Activated CD4-positive, alpha-beta T cell treated with anti-CD3 and anti-CD28 coated beads, Interleukin-2, amount 10 ng/mL, durations not matched to agents 24 days and 14 days (primary cell): ENCODE measurements at places on chromosomes 11 and 22. TPM values are rescaled to one million over a fixed set of nuclear protein-coding genes. Genes with fewer than 3 reads are reported as not detected.

GRCh38 chr11:103147627-103148026, 38.4 kb downstream of the DYNC2H1 start:
- no peak for DNase-seq

DNA sequence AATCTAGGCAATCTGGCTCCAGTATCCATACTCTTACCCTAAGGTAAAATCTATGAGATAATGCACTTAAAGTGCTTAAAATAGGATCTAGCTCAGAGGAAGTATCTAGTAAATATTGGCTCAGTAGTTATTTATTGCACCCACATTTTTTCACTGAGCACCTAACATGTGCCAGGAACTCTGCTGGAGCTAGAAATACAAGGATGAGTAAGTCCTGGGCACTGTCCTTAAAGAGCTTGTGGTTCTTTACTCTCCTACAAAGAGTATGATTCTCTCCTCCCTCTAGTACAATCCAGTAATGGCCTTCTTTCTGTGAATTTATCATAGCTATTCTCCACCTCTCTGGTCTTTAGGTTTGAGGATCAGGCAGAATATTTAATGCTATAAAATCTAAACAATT, 59.2 kb downstream of the DEUP1 start:
- DNase-seq: no peak

DNA sequence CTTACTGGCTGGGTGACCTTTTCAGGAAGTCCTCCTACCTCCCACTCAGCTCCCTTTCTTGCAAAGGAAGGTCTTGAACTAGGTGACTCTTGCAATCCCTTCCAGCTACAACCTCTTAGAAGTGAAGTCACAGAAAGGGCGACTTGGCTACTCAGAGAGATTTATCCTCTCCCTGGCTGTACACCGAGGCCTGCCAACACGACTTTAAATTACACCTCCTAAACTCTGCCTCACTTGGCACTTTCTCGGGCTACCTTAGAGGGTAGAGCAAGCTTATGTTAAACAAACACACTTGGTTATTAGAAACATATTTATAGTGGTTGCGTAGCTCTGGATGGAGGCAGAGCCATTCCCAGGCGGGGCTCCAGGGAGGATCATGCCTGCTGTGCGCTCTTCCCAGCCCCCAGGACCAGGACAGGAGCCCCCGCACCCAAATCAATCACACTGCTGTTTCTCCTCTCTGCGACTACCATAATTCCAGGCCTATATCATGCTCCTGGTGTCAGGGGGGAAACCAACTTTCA, 358.4 kb downstream of the BUD13 start:
- no peak for DNase-seq

GRCh38 chr22:19680287-19680881, 33.9 kb upstream of the SEPTIN5 start:
- no peak for DNase-seq

GRCh38 chr22:20058989-20059770, 20.9 kb upstream of the DGCR8 start:
- DNase-seq: no peak

- peak; percentile 91 for DNase-seq
Observed at GRCh38 chr11:3840870-3841425, at the start of gene RHOG. Gene RHOG (minus strand): TSS chr11:3840959. CDS start chr11:3828138, 12,821 bp downstream.

DNA sequence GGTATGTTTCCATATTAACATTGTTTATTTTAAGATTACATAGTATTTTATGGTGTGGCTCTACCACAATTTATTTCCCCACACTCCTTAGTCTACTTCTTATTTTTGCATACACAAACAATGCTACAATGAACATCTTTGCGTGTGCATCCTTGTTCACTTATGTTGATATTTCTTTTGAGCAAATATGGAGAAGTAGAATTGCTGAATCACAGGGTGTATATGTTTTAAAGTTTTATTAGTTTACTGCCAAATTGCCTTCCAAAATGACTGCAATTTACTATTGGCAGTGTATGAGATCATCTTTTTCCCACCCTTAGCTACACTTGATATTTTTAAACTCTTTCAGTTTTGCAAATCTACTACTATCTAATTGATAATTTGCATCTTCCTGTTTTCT, 38.7 kb upstream of the FAR1 start:
- DNase-seq: no peak

GRCh38 chr11:11157185-11157584, 195.9 kb downstream of the CSNK2A3 start:
- peak; percentile 84 for DNase-seq

- no peak for DNase-seq
Observed at GRCh38 chr11:47172740-47173336, 3.8 kb downstream of the ARFGAP2 start.

- DNase-seq: no peak
Observed at GRCh38 chr11:44777209-44778194, 50.7 kb downstream of the TSPAN18 start.

DNA sequence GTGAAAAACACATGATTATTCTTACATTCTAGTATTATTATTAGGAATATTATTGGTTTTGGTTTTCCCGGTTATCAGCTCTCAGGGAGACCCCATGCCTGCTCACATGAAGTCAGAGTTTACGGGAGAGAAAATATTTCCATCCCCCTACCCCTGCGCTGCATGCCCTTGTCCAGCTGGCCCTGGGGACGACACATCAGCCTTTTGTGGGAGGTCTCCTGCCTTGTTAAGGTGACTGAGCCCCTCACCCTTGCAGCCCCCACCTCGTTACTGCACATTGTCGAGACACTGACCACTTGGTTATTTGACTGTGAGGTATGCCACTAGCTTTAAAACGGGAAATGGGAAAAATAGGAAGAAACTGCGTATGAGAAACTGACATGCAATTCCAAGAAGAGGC, 63.0 kb downstream of the PARVG start:
- DNase-seq: no peak

- no peak for DNase-seq
Observed at GRCh38 chr11:4979036-4979435, 15.6 kb upstream of the OR51L1 start.

- no peak for DNase-seq
Observed at GRCh38 chr11:71500601-71501021, 26.5 kb upstream of the KRTAP5-7 start.

GRCh38 chr11:113649311-113649710, 56.8 kb downstream of the TMPRSS5 start:
- DNase-seq: no peak

DNA sequence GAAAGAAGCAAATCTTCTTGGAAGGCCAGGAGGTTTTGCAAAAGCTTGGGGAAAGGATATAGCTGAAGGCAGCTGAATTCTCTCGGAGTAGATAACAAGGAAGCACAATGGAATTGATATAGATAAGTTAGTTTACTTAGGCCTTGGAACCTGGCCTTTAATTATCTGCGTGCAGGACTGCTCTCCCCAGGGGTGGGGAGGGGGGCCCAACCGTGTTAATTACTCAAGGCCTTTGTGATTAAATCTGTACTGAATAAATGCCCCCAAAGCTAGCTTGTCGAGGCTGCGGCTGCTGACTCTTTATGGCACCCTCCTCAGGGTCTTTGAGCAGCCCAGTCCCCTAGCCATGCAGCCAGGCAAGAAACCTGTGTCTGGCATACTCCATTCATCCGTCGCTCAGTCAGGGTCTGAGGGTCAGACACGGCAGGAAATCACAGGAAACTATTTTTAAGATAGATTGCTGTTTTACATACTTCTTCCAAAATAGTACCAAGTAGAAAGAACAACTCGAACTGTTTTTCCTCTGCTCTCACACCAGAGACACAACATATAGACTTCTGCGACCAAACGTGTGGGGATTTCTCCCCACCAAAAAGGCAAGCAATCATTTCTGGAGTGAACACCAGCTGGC, 36.5 kb downstream of the MS4A2 start:
- no peak for DNase-seq

- peak; percentile 57 for DNase-seq
Observed at GRCh38 chr22:28442711-28443525, 236.7 kb downstream of the TTC28 start.

DNA sequence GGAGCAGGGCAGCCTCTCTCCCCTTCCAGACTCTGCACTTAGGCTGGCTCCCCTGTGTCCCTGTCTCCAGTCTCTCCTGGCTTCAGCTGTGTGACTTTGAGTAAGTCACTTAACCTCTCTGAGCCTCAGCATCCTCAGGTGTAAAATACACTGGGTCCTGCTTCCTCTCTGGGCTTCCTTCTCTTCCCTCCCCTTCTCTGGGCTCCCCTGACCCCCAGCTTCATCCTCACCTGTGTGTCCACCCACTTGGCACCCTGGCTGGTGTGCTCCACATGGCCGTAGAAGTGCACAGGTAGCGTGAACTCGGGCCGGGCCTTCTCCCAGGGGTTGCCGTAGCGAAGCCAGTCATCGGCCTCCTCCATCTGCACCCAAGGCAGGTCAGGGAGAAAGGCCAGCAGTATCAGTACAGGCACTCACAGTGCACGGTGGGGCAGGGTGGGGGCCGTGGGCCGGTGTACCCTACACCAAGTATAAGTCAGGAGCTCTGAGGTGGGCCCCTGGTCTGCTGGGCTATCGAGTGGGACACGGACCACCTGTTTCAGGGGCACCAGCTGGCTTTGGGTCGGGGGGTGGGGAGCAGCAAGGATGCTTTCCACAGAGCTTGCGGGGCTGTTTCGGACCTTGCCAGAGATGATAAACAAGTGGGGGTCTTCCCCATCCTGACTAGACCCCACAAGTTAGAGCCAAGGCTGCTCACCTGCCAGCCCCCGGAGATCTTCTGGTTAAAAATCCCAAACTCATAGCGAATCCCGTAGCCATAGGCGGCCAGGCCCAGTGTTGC, 2.0 kb downstream of the PYGM start:
- DNase-seq: no peak

DNA sequence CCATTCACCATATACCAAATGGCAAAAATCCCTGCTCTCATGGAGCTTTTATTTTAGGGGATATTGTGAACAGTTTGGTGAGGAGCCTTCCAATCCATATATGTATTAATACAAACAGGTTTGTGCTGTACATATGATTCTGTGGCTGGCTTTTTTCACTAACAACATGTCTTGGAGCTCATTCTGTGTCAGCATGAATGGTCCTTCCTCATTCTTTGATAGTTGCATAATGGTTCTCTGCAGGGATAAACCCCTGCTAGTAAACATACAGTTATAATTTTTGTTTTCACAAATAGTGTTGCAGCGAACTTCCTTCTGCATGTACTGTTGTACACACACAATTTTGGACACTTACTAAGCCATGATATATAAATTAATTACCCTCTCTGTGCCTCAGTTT, 8.3 kb downstream of the PRR5L start:
- DNase-seq: no peak

- DNase-seq: no peak
Observed at GRCh38 chr11:104764710-104765045, 133.6 kb downstream of the CASP12 start.

- DNase-seq: no peak
Observed at GRCh38 chr22:36796552-36797175, 20.2 kb downstream of the PVALB start.

GRCh38 chr22:17418890-17419324, 49.6 kb downstream of the CECR2 start:
- DNase-seq: no peak

- no peak for DNase-seq
Observed at GRCh38 chr11:85679576-85679975, 6.4 kb downstream of the CCDC89 start.

GRCh38 chr22:44730022-44730393, 22.4 kb upstream of the ARHGAP8 start:
- DNase-seq: no peak

GRCh38 chr11:59154610-59155009, 12.0 kb downstream of the FAM111A start:
- peak; percentile 45 for DNase-seq

DNA sequence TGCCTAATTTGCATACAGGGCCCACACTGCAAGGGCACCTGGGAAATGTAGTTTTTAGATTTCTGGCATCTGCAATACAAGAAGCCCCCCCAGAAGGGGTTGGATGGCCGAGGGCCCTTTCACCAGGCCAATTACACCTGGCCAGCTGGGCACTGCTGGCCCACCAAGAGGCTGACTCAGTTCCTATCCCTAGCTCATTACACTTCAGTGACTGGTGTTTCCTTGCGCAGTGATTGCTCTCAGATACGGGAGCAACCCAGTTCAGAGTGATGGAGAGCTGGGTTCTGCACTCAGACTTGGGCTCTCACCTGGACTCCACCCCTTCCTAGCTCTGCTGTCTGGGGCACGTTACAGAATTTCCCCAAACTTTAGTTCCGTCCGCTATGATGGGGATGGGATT, 81.1 kb upstream of the SHANK2 start:
- DNase-seq: no peak

DNA sequence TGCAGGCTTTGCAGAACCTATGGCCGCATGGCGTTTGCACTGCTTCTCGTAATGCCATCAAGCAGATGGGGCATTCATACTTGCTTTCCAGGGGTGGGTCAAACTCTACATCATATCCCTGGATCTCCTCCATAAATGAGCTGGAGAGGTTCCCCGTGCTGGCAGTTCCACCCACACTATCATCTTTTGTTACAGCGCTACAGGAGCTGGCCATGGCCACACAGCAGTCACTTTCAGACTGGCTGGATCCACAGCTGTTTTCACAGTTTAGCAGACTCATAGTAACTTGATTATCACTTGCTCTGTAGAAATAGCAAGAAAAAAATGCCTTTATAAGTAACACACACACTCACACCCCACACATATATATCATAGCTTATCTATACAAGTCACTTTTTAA, 8.8 kb downstream of the TRAF6 start:
- peak; percentile 32 for DNase-seq

GRCh38 chr11:67062526-67063373, 6.1 kb downstream of the RHOD start:
- no peak for DNase-seq

DNA sequence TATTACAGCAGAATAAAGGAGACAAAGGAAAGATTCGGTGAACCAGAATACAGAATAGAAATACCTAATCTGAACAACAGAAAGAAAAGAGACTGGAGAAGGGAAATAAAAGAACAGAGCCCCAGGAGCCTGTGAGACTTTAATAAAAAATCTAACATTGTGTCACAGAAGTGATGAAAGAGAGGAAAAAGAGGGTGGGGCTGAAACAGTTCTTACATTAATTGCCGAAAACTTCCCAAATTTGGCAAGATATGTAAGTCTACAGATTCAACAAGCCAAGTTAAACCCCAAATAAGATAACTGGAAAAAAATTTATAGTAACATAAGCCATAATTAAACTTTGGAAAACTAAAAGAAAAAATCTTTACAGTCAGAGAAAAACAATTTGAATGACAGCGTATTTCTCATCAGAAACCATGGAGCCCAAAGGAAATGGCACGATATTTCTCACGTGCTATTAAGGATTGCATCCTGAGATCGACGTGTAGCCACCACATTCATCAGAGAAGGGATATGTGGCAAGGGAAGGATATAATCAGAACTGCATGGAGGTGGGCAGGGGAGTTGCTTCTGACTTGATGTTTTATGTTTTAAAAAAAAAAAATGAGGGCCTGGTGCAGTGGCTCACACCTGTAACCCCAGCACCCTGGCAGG, 73.9 kb downstream of the SGSM3 start:
- no peak for DNase-seq

The TRIM51 gene
- total RNA-seq: not detected in 2 replicates

The PRDM11 gene
- 1.4 and 1.9 TPM in 2 replicates for total RNA-seq

The HTR3B gene
- not detected in 2 replicates for total RNA-seq

The SBF1 gene
- total RNA-seq: 108 and 115 TPM in 2 replicates

The NUDT22 gene
- 66.1 and 72.6 TPM in 2 replicates for total RNA-seq

The ANO5 gene
- not detected in 2 replicates for total RNA-seq

The CHRNA10 gene
- 2.0 and 2.7 TPM in 2 replicates for total RNA-seq

The MAML2 gene
- total RNA-seq: 11.9 and 12.4 TPM in 2 replicates

The ARHGAP32 gene
- 5.7 and 7.1 TPM in 2 replicates for total RNA-seq

The MRGPRF gene
- total RNA-seq: not detected in 2 replicates

The KIRREL3 gene
- total RNA-seq: not detected in 2 replicates

The CCDC15 gene
- 4.1 and 4.5 TPM in 2 replicates for total RNA-seq
